ENCODE measurements at places on chromosomes 7 and 10.

GRCh38 chr10:110311357-110311949 is 6.7 kb upstream of the SMNDC1 start:
- DNase-seq: peak; percentile 63

DNA sequence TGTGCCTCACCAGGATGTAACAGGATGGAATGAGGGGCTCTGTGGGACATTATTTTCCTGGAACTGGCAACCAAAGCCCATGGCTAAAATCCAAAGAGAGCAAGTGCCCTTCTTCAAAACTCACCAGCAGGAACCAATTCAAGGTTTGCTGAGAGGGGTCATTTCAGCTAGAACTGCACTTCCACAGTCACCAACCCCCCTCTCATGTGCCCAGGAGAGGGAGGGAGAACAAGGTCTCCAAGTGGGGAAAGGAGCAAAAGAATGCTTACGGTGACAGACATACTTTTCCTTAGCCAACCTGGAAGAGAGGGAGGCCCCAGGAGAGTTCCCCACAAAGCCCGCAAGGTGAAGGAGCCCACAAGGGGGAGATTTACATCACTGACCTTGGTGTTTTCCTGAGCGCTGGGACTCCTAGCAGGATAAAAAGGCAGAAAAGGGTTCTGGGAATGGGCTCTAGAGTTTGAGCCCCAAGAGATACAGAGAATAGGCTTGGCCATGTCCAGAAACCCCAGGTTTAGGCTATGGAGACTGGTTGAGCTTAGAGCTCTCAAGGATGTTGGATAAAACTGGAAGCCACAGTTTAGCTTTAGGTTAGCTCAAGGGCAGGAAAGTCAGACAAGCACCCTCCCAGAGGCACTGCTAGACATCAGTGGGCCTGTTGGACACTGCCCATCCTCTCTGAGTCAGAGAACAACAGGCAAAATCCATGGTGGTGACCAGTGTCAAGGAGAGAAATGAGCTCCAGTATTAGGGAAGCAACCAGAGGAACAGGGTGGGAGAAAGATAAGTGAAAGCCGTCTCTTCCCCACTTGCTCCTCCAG is 63.9 kb upstream of the GHITM start:
- no peak for DNase-seq

- no peak for DNase-seq
These were observed 162.8 kb downstream of the ELMO1 start for GRCh38 chr7:37285706-37286453.

GRCh38 chr7:104225451-104225850 is 17.6 kb upstream of the ORC5 start:
- no peak for DNase-seq

DNA sequence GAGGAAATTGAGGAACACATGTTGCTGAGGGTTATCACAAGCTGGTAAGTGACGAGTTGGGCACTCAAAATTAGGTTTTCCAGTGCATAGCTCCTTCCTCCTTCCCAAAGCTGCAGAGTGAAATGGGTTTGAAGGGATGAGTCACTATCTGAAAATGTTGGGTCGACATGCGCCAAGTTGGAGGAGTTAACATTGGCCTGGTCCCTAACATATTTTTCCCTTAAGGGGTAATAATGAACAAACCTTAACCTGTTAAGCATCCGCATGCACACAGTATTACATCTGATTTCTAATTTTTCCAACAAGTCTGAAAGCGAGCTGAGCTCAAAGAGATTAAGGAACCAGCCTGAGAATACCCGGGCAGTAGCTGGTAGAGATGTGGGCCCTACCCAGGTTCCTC is 20.7 kb upstream of the TECTB start:
- DNase-seq: no peak

DNA sequence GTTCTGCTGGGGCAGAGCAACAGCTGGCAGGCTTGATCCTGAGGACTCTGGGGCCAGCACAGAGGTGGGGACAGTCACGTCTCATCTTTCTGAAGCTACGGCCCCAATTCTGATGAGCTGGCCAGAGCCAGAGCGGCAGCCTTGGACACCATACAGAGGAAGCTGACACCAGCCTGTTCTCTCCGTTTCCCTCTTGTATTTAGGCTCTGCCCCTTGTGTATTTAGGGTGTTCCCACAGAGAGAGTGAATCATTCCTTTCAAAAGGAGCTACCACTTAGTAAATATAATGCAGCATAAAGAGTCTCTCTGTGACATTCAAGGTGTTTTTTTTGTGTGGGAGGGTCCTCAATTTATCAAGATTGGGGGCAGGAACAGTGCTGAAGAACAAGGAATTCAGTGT is 109.2 kb downstream of the ZNF248 start:
- DNase-seq: no peak

GRCh38 chr7:29599026-29599425 is 35.4 kb downstream of the PRR15 start:
- no peak for DNase-seq

DNA sequence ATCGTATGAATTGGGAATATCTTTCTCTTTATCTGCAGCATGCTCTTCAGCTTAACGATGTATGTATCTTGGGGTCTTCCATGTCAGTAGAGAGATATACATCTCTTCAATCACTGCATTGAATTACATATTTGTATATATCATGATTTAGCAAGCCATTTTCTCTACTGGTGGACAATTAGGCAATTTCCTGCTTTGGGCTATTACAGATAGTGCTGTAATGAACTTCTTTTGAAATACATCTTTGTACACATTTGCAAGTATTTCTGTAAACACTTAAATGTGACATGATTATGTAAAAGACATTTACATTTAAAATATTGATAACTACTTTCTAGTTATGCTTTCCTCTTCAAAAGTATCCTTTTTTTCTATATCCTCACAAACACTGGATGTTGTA is 199.0 kb downstream of the PPP1R9A start:
- no peak for DNase-seq

- DNase-seq: no peak
These were observed 132.7 kb upstream of the RHOBTB1 start for GRCh38 chr10:61076572-61077114.

DNA sequence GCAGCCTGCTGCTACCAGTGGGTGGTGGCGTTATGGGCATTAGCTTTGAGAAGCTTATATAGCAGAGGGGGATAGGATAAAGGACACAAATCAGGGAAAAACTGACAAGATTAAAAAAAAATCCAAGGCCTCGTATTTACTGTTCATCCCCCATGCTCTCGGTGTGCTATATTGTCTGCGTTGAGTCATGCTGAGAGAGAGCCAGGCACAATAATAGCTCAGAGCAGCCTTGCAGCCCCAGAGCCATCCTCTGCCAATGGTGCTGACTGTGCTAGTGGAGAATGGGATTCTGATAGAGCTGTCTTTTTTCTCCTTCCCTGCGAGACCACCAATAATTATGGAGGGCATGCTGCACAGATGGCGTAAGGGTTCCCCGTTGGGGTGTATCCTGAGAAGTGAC is 51.7 kb upstream of the FZD1 start:
- peak; percentile 41 for DNase-seq

- DNase-seq: peak; percentile 94
These were observed 643 bp upstream of the SLC25A28 start for GRCh38 chr10:99620711-99621453.

- no peak for DNase-seq
These were observed 111.1 kb downstream of the ITGB1 start for GRCh38 chr10:32846974-32847373.

- DNase-seq: peak; percentile 92
These were observed 76.8 kb downstream of the CTBP2 start for GRCh38 chr10:125083576-125083920.

DNA sequence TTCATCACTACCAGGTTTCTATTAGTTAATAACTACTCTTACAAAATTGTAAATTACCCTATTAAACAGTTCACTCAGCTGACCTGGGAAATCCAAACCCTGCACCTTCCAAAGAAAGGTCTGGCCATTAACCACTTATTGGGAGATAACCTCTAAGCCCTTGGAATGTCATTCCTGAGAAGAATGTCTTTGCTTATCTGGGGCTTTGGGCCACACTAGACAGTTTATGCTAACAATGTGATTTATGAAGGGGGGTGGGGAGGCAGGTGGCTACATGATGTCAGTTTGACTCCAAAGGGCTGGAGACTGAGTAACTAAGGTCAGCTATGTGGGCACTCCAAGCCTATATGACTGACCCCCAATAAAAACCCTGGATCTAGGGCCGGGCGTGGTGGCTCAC is 50.7 kb downstream of the AKR1D1 start:
- no peak for DNase-seq

DNA sequence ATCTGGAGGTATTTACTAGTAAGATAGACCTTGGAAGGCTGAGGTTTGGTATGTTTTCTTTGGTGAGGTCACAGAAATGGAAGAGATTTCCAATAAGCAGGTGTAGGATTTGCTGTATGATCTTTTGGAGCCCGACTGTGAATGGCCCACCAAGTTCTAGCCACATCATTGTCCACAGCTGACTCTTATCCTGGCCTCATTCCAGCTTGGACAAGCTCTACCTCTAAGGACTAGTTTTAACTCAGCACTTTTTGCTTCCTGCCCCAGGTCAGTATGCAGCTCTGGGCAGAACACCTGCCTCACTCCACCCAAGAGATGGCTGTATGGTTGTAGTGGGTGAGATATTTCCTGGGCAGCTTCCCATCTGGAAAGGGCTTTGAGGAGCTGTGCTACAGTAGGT is 6.1 kb upstream of the CPA4 start:
- DNase-seq: peak; percentile 44

DNA sequence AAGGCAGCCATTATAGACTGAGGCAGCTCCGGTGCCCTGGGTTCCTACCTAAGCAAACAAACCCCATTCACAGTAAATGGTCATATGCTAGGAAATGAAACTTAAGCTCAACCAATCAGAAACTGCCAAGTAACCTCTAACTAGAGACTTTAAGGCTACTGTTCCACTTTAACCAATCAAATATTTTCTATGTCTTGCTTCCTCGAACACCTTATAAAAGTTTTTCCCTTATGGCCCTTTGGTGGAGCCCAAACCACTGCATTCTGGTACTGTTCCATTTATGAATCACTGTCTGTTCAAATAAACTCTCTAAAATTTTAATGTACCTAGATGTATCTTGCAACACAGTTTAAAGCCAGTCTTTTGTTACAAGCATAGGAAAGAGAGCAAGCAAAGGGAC is 361.1 kb downstream of the HGF start:
- DNase-seq: no peak

GRCh38 chr10:120861178-120861855 is 10.2 kb downstream of the WDR11 start:
- no peak for DNase-seq

DNA sequence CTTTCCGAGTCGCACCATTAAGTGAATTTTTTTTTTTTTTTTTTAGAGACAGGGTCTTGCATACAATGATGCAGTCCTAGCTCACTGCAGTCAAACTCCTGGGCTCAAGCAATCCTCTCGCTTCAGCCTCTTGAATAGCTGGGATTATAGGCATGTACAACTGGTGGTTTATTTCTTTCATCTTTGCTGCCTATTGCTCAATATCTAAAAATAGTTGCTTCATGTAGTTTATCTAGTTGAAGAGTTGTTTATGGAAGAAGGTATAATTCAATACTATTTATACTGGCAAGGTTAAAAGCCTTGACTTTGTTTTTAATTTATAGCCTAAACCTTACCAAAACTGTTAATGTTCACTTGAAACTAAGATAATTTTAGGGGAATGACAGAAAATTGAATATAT is 66.9 kb downstream of the SEMA3D start:
- peak; percentile 56 for DNase-seq

DNA sequence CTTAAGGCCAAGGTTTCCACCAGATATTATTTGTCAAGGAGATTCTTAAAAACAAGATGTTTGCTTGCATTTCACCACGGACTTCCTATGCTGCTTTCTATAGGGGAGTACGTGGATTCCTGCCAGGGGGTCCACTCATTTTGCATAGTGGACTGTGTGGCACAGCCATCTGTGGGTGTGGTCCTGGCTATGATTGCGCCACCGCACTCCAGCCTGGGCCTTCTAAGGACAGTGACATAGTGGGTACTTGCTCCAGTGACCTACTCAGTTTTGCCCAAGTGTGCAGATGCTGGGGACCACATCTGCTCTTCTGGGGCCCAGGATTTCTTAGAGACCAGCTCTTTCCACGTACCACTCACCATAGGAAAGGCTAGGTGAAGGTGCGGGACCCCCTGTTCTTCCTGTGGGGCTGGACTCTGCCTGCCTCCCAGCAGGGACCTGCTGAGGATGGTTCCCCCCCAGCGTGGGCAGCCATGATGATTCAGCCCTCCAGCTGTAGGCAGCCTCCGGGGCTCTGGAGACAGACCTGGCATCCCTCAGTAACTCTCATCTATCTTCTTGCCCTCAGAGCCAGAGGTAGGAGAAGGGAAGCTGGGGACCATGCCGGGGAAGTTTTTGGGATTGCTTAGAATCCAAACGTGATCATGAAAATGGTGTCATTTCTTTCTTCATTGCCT is 42.9 kb downstream of the HK1 start:
- DNase-seq: no peak

DNA sequence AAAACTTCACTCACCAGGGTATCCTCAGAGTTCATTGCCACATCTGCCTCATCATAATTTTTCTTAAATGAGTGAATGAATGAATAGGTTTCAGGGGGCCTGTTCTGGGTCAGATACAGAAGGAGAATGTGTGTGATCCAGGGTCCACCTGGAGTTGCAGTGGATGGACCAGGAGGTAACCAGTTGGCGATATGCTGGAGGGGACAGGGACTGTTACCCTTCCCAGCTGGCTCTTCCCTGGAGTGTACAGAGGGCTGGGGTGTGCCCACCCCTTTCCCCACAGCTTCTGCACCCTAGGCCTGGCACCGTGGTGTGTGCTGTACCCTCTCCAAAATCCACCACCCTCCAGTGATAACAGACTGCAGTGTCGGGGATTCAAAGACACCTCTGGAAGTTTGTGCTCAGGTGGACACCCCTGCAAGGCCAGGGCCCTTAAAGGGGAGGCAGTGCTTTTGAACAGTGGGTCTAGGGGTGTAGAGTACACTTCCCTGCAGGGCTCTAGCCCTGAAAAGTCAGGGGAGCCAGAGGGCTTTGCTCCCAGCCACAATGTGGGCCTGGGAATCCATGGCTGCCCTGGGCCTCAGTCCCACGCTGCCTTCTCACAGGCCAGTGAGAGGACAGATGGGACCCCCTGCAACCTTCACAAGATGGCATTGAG is 134.4 kb upstream of the UNC5B start:
- DNase-seq: no peak

DNA sequence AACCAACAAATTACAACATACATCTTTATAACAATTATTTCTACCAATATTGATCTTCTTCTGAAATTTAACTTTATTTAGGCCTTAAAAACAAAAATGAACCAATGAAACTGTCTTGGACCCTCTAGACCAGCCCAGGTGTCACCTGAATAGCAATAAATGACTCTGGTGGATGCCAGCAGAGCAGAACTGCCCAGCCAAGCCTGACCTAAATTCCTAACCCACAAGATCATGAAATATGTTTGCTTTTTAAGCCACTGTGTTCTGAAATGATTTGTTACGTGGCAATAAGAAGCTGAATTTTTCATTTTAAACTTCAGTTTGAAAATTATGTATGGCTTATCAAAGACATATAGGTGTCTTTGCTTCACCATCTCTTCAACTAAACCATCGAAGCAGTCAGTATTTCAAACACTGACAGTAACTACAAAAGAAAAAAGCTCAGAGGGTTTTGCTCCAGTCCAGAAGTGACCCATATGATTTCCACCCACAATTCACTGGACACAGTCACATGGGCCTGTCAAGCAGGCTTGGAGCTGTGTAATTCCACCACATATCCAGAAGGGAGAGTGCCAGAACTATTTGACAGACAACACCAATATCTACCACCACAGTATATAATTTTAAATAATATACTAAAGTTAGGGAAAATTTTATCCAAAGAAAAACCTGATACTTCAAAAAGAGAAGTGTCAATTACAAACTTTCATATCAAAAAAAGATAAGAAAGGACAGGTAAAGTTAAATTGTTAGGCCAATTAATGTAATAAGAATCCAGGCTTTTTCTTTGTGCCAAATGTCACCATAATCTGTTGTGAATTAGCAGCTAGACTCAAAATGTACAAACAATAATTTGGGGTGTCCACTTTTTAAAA is 94.5 kb downstream of the KMT2C start:
- DNase-seq: peak; percentile 77
